ENCODE measurements at places on chromosomes 4 and X.

- no peak for DNase-seq
Observed at GRCh38 chr4:52244103-52244775, 193.1 kb downstream of the SPATA18 start.

DNA sequence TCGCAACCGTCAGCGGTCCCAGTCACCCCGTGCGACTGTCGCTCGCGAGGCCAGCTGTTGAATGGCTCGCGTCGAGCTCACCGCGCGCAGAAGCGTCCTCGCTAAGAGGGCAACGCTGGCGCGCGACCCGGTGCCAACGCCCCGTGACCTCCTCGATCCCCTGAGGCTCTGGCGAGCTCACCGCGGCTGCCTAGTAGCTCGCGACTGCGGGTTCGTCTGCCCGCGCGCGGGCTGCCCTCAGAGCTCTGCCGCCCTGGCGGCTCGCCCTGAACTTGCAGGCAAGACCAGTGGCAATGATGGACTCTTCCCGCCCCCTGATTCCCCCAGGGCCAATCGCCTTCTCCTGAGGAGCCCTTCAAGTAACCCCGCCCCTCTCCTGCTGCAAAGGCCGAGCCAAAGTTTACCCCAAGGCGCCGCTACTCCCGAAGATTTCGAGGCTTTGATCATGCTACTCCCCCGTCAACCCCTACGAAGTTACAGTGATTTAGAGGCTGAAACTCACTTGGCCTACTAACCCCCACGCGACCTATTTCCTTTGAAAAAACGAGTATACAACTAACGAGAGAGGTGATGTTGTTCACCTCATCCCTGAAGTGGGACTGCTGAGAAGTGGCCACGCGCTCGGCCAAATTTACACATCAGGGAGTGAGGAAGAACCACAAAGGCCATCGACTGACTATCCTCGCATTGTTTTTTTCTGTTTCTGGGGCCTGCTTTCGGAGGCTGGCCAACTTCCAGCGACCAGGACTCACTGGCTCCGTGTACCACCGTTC is 37.5 kb downstream of the PGRMC1 start:
- peak; percentile 97 for DNase-seq

DNA sequence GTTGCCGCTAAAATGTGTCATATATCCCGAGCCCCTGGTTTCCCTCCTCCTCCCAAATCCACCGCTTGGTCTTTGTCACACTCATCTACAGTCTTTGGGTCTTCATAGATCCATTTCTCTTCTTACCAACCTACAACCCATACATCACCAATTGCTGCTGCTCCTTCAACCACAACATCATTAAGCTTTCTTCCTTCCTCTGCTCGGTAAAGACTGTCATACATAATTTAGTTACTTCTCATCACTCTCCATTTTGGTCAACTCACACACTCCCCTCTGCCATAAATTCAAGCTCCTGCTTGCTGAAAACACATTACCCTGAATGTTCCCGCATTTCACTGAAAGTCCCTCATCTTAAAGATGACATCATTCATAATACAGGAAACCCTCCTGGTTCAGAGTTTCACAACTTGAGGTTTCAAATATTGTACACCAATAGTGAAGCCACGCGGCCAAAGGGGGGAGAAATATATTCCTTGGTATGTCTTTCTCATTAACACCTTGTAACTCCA is 1.7 kb upstream of the DCTD start:
- no peak for DNase-seq

GRCh38 chr4:106690487-106690886 is 321.9 kb upstream of the GIMD1 start:
- DNase-seq: no peak

DNA sequence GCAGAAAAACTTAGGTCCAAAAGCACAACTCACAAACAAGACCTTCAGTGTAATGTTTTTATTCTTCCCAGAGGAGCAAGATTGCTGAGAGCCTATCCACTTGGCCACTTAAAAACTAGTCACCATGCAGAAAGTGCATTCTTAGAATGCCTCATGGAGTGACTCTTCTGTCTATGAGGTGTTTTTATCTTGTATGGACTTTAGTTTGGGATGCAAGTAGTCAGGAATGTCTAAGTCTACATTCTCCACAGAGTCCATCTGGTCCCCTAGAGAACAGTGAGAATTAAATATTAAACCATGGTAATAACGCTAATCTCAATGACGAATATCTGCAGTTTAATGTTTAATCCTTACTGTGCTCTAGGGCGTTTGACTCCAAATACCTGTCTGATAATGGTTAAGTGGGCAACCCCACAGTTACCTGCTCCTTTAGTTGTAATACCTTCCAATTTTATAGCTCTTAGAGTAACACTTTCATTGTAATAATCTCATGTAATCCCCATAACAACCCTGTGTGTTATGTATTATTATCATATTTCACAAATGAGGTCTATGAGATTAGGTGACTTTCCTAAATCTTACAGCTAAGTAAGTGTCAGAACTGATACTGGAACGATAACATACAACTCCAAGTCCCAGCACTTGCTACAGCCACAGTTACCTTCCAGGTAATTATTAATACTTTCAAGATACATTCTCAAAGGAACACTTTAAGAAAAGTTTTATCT is 235.6 kb upstream of the JADE1 start:
- no peak for DNase-seq

- DNase-seq: no peak
Observed at GRCh38 chrX:49269767-49270248, at the start of gene PPP1R3F. Gene PPP1R3F (plus strand): TSS chrX:49269793. CDS start chrX:49269870, 77 bp downstream.

DNA sequence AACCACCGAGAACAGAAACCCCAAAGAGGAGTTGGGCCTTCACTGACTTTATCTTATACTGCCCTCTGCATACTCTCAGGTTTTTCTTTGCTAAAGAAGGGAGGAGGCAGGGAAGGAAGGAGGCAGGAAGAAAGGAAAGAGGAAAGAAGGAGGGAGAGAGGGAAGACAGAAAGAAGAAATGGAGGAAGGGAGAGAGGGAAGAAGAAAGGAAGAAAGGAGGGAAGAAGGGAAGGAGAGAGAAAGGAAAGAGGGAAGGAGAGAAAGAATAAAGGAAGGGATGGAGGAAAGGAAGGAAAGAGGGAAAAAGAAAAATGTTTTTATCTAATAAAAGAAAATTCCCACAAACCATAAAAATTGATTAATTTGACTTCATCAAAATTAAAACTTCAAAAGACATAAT is 294.6 kb downstream of the PTTG2 start:
- no peak for DNase-seq

DNA sequence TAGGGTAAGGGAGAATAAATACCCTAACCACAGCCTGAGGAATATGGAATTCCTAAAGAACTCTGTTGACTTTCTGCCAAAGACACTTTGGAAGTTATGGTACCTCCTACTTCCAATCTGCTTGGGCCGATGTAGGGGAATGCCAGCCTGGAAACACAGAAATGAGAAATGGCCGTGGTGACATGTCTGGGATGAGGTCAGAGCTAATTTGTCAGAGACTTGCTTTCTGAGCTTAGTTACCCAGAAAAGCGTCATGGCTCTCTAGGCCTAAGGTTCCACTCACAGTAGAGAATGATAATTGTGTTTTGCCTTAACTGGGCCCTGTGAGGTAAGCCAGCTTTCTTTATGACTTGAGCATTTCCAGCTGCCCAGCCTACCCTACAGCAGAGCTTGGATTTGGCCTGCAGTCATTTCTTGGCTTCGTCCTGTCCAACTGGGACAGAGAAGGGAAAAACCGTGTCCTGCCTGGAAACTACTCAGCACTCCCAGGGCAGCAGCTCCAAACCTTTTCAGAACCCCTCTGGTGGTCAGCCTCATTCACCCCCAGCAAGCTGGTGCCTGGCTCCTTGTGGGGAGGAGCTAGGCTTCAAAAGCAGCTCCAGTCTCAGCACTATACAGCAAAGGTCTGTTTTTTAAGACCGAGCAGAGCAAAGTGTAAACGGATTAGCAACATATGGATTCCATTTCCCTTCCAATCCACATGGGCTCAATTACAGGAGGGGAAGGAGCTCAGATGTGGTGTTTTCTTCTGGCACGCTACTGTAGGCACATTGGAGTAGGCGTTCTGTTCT is 92.3 kb downstream of the RLIM start:
- DNase-seq: peak; percentile 55

GRCh38 chr4:87011340-87012034 is 76.7 kb downstream of the AFF1 start:
- DNase-seq: peak; percentile 48

GRCh38 chrX:41087201-41087600 is 2.0 kb downstream of the USP9X start:
- DNase-seq: no peak

- no peak for DNase-seq
Observed at GRCh38 chr4:68433582-68433981, 13.7 kb upstream of the TMPRSS11E start.

DNA sequence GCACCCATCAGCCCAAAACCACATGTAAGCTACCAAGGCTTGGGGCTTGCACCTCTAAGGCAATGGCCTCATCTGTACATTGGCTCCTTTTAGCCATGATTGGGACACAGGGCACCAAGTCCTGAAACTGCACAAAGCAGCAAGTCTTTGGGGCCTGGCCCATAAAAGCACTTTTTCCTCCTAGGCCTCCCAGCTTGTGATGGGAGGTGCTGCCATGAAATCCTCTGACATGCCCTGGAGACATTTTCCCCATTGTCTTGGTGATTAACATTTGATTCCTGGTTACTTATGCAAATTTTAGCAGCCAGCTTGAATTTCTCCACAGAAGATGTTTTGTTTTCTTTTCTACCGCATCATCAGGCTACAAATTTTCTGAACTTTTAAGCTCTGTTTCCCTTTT is 58.5 kb upstream of the PABPC4L start:
- peak; percentile 13 for DNase-seq

DNA sequence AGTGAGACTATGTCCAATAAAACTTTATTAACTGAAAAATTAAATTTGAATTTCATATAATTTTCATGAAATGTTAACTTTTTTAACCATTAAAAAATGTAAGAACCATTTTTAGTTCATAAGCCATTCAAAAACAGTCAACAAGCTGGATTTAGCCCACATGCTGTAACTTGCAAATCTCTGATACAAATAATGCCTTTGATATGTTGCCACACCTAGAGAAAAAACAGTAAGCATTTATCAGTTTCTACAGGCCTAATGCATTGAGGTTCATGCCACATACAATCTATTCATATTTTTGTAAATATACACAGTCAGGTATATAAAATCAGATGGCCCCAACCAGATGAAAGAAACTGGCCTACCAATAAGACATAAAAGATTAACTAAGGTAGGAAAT is 52.8 kb downstream of the LCORL start:
- no peak for DNase-seq

DNA sequence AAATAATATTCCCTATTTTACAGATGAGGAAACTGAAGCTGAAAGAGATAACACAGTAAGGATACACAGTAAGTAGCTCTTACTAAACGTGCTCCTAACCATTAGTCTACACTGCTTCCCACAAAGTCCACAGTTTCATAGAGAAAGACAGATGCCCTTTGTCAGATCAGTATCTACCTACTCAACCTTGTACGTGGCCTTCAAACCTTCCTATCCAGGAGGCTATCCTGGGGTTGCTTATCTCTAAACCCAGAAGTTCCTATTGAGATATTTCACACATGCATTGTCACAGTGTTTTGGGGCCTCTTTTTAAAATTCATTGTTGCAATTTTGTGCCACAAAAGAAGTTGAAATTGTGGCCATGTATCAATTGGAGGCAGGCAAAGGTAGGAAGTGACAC is 208.0 kb downstream of the ENOX2 start:
- DNase-seq: no peak

DNA sequence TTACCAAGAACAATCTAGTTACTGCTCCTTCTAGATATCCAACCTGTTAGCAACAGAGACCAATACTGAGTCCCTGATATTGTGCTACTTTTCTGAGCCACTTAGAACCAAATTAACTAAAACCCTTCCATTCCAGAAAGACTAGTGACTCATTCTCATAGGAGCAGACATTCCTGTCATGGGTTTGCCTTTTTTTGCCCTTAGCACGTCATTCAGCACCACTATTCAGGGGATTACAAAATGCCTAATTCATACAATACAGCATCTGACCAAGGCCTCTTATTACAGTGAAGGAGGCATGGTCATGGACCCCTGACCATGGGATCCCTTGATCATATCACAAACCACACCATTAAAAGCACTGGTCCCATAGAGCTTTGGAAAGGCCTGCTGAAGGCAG is 123.8 kb upstream of the CXCL13 start:
- DNase-seq: no peak

GRCh38 chrX:1581132-1581531 is 10.3 kb upstream of the AKAP17A start:
- DNase-seq: peak; percentile 68

- DNase-seq: no peak
Observed at GRCh38 chr4:37664696-37665095, 21.5 kb downstream of the RELL1 start.

- DNase-seq: peak; percentile 3
Observed at GRCh38 chr4:74400395-74400794, 35.5 kb downstream of the EREG start.

Measured in ELF-1 (cell line).